CD8-positive, alpha-beta memory T cell (primary cell): ENCODE measurements at places on chromosomes 6 and 20. TPM values are rescaled to one million over a fixed set of nuclear protein-coding genes. Genes with fewer than 3 reads are reported as not detected.

DNA sequence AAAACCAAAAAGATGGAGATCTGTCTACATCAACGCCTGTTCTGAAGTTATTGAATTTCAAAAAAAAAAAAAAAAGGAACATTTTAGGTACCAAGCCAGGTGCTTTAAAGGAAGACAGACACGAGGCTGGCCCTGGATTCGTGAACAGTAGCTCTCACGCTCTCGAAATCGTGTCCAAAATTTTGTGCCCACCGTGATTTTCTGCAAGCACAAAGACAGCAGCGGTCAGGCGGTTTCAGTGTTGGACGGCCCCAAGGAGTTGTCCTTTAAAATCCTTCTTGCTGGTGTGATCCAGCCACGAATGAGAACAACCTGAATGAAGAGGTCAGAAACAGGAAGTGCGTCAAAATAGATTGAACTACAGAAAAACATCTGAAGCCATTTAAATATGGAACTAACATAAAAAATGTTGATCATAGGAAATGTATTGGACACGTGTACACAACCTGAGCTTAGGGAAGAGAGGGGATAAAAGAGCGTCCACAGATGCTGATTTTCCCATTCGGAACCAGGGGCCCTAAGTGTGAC is 78.2 kb downstream of the THBS2 start:
- no peak for DNase-seq

GRCh38 chr6:156427345-156427744 is 349.8 kb upstream of the ARID1B start:
- DNase-seq = no peak

DNA sequence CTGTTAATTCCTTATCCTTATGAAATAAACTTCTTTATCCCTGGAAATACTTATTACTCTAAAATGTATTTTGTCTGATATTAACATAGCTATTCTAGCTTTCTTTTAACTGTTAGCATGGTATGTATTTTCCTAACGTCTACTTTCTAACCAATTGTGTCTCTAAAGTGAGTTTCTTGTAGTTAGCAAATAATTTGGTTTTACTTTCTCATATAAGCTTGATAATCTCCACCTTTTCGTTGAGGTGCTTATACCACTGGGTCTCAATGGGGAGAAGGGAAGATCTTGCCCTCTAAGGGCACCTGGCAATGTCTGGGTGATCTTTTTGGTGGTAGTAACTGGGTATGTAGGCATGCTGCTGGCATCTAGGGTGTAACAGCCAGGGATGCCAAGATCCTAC is 25.7 kb downstream of the ZNF334 start:
- no peak for DNase-seq

- DNase-seq = no peak
Observed at GRCh38 chr6:167856999-167857660, 30.4 kb downstream of the AFDN start.

- peak; percentile 44 for DNase-seq
Observed at GRCh38 chr6:30013291-30013922, 47.7 kb upstream of the POLR1H start.

GRCh38 chr6:19812512-19813119 is 24.6 kb upstream of the ID4 start:
- no peak for DNase-seq

DNA sequence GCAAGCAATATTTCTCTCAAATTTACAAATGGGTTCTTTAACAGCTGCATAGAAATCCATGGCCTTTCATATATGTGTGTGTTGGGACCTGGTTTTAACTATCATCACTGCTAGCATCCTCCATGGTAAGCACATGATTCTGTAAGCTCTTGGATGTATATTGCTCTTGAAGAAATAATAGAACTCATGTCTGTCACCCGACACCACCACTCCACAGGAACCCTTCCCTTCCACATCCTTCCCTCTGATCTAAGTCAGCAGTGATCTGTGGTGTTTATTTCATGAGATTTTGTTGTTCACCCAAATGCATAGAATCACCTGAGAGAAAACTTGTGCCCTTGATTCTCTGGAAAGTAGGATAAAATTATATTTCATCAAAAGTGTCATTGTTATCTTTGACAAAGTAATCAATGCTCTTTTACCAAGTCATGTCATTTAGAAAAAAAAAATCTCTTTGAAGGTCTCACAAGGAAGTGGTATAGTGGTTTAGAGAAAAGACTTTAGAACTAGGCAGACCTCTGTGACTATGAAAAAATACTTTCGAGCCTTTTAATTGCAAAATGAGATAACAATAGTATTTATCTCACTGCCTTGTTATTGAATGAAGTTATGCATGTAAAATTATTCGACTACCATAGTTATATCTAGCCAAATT is 649.8 kb upstream of the SLC35B3 start:
- DNase-seq = no peak

DNA sequence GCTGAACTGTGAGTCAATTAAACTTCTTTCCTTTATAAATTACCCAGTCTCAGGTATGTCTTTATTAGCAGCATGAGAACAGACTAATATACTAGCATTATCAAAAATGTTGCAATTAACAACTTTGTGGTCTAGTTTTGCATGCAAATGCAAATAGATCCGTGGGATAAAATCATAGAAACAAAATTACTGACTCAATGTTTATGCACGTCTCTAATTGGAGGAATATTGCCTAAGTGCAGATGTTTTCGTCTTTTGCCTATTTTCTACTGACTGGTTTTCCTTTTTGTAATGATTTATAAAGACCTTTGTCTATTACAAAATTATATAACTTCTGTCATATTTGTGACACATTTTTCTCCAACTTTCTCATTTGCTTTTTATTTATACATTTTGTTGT is 51.9 kb downstream of the SYNE1 start:
- no peak for DNase-seq

DNA sequence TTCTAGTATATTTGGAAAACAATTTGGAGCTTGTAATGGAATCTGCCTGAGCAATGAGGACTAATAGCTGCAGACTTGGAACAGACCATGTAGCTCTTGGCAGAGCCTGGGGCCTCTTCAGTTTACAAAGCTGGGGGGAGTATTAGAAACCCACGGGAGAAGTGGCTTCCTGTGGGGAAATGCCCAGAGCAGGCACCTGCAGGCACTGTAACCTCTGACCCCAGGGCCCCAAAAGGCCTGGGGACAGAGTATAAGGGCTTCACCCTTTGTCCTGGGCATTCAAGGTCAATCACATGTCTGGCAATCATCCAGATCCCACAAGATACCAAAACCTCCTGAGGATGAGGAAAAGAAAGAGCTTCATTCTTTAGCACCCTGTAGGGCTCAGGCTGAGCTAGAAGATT is 19.4 kb downstream of the PKIG start:
- DNase-seq = no peak

- DNase-seq = no peak
Observed at GRCh38 chr6:164640956-164641355, 668.4 kb downstream of the C6orf118 start.

GRCh38 chr6:113762641-113763040 is 94.5 kb upstream of the MARCKS start:
- DNase-seq = no peak

- DNase-seq = no peak
Observed at GRCh38 chr6:168026925-168027324, 29.5 kb downstream of the KIF25 start.

DNA sequence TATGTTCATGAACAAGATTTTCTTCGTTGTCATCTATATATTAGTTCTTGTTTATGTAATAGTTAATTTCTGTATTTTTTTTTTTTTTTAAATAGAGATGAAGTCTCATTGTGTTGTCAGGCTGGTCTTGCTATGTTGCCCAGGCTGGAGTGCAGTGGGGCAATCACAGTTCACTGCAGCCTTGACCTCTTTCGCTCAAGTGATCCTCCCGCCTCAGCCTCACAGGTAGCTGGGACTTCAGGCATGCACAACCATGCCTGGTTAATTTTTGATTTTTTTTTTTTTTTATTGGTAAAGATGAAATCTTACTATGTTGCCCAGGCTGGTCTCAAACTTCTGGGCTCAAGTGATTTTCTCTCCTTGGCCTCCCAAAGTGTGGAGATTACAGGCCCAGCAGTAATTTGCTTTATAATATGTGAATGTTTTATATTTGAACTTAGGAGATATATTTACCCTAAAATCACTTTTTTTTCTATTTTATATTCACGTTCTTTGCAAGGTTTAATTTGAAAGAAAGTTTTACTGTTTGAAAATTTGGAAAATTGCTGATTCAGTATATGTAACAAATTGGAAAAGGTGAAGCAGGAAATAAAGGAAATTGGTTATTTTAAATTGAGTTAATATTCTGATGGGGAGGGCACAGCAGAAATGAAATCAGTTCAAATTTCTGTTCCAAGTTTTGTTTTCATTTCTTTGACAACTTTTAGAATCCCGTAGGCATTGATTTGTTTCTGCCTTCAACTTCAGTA is 56.2 kb downstream of the ZFAND3 start:
- DNase-seq = no peak

- DNase-seq = no peak
Observed at GRCh38 chr20:62567246-62568044, 74.9 kb upstream of the SLCO4A1 start.

DNA sequence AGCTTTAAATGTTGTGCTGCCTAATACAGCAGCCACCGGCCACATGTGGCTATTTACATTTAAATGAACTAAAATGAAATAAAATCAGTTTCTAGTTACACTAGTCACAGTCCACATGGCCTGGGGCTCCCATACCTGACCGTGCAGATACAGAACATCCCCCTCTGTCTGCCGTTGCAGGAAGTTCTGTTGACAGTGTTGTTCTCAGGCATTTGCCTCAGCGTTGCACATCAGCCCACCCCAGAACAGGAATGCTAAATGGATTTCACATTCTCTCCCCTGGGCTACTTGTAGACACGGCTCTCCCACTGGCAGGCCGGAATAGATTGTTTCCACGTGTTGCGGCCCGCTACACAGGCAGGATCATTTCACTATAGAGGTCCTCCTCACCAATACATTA is 26.3 kb downstream of the JAG1 start:
- no peak for DNase-seq

GRCh38 chr6:161256407-161256806 is 17.5 kb downstream of the AGPAT4 start:
- DNase-seq = no peak

- DNase-seq = no peak
Observed at GRCh38 chr6:144335311-144335861, 50.3 kb downstream of the UTRN start.

GRCh38 chr6:12661432-12662089 is 55.0 kb upstream of the PHACTR1 start:
- DNase-seq = no peak

- DNase-seq = no peak
Observed at GRCh38 chr6:128282961-128283360, 237.4 kb downstream of the PTPRK start.

- no peak for DNase-seq
Observed at GRCh38 chr6:30325150-30325872, 1.4 kb upstream of the TRIM39 start.

DNA sequence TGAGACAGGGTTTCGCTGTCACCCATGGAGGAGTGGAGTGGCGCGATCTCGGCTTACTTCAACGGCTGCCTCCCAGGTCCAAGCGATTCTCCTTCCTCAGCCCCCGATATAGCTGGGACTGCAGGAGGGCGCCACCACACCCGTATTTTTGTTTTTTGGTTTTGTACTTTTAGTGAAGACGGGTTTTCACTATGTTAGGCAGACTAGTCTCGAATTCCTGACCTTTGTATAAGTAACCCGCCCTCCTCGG is 115.4 kb upstream of the BTN3A2 start:
- no peak for DNase-seq

GRCh38 chr6:155542036-155542435 is 86.4 kb upstream of the NOX3 start:
- DNase-seq = no peak

DNA sequence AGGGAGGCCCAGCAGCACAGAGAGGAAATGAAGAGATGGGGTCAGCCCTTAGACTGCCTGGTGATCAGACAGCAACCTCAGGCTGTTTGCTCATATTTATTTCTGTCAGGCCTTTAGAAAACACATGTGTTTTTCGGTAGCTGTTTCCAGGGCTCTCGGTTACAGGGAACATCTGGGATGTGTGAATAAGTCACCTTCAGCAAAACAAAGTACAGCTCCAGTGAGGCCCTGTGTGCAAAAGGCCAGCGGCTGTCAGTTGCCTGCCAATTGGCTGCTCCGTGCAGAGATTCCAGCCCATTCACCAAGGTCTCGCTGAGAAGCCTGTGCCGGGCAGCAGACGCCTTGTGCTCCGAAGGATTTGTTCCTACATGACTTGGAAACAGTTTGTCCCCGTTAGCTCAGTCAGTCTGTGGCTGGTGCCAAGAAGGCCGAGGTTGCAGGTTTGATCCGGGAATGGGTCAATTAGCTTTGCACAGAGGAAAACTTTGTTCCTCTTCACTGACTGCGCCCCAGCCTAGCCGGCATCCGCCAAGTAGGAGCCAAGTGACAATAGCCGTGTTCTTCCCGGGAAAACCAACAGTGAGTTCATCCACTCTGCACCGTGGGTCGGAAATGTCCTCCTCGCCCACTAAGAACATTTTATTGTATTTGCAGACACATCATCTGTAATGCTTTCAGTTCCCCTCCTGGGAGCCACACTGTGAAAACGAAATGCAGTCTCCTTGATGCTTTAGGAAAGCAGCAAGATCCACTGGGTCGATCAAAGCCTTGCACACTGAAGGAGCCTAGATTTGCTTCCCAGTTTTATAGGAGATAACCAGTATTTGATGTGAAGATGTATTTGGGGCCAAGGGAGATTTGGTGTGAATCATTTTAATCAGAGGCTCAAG is 315.4 kb upstream of the CDYL start:
- no peak for DNase-seq

- DNase-seq = peak; percentile 73
Observed at GRCh38 chr20:31861385-31862156, 8.8 kb downstream of the DUSP15 start.

GRCh38 chr20:34570859-34571306 is 12.4 kb downstream of the MAP1LC3A start:
- no peak for DNase-seq

DNA sequence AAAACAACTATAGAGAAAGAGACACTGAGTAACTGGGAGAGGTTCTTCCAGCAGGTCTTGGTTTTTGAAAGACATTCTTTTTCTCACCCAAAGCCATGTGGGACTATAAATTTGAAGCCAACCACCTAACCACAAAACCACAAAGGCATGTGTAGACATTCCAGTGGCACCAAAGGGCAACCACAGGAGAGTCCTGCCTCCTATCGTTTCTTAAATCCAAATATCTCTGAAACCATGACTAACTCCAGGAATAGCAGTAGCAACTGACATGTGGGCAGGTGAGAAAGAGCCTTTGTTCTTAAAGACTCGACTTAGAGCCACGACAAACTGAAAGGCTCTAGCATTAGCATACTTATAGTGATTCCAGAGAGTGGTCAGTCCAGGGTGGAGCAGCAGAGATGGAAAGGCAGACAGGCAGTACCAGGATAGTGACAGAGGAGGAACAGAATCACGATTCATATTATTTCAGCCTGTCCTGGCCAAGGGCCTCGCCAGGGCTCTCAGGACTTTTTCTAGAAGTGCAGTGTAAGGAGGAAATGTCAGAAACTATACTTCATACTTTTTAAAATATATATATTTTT is 9.4 kb upstream of the COL9A1 start:
- no peak for DNase-seq

GRCh38 chr20:57941604-57942381 is 232.0 kb upstream of the PMEPA1 start:
- no peak for DNase-seq

The FAM184A gene
- 2.0 TPM for total RNA-seq

The OR2H1 gene
- total RNA-seq = not detected

The TMEM200A gene
- total RNA-seq = 1.7 TPM

The RIPPLY2 gene
- total RNA-seq = not detected

The GRIK2 gene
- not detected for total RNA-seq

The TRIM15 gene
- total RNA-seq = not detected

The OR2J3 gene
- not detected for total RNA-seq

The SGK2 gene
- 0.24 TPM for total RNA-seq

The LY6G5C gene
- 3.5 TPM for total RNA-seq

The NKX2-4 gene
- total RNA-seq = not detected

The CEP43 gene
- total RNA-seq = 26.4 TPM

The BPIFB6 gene
- not detected for total RNA-seq

The SYTL3 gene
- total RNA-seq = 102 TPM
